Kidney tubule cell (primary cell): ENCODE measurements at places on chromosomes 5 and 9.

- DNase-seq: no peak
These were observed 451.2 kb upstream of the TLE4 start for GRCh38 chr9:79120533-79120932.

GRCh38 chr9:130599625-130600024 is 20.2 kb downstream of the FUBP3 start:
- DNase-seq: no peak

DNA sequence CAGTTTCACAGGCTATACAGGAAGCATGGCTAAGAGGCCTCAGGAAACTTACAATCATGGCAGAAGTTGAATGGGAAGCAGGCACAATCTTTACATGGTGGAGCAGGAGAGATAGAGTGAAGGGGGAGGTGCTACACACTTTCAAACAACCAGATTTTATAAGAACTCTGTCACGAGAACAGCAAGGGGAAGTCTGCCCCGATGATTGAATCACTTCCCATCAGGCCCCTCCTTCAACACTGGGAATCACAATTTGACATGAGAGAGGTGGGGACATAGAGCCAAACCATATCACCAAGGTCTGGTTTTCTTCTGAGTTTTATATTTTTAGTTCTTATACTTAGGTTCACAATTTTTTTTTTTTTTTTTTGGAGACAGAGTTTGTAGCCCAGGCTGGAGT is 16.1 kb downstream of the ZCCHC9 start:
- no peak for DNase-seq

DNA sequence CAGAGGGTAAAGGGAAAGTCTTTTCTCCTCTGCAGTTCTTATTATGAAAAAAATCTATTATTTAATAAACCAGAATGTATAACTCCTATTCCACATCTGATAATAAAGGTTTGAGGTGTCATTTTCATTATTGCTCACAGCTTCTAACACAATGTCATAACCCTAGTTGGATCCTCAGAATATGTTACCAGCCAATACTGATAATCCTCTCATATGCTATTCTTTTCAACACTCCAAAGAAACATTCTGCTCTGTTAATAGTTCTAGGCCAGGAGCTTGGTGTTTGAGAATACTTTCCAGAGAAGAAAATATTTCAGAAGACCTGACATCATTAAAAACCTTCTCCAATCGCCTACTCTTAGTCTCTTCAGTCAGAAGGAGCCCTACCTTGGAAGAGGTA is 127.1 kb downstream of the PIK3R1 start:
- no peak for DNase-seq

DNA sequence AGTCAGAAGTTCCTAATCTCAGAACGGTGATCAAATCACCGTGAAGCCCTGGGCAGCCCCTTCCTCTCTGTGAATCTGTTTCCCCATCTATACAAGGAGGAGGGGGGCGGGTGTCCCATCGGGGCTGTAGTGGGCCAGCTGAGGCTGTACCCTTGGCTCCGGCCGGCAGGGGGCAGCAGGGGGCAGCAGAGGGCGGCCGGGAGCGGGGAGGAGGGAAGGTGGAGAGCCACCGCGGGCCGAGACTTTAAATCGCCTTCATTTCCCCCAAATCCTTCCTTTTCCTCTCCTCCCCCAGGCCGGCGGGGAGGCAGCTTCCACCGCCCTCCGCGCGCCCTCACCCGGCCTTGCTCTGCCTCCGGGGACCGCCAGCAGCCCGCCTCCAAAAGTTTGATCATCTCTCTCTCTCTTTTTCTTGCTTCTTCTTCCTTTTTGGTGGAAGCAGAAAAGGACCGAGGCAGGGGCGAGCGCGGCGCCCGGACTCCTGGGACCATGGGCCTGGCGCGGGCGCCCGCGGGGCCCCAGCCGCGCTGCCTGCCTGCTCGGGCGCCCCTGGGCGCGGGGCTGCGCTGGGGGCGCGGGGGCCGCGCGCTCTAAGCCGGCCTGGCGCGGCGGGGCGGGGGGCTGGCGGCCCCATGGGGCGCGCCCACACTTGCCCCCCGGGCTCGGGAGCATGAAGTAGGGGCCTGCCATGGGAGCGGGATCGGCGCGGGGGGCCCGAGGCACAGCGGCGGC is at the start of gene COL27A1:
COL27A1 (plus strand) TSS at position 275 of the 732 bp plus-strand sequence; CDS start at position 689, 414 bp downstream.
- DNase-seq: peak; percentile 83

- DNase-seq: peak; percentile 49
These were observed 428 bp downstream of the EFNA5 start for GRCh38 chr5:107670087-107670931.

DNA sequence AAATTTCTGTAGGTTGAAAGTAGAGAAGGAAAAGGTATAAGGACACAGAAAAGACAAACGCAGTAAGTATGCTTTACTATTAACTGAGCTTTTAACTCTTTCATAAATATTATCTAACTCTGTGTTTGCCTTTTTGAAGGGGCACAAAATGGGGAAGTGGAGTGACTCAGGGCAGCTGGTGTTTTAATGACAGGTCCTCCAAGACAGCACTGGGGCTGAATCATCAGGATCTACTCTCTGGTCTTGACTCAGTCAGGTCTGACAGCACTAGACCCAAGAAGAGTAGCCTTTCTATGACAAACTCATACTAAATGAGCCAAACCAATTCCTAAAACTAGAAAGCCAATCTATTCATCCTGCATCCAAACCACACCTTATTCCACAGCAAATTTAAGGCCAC is 102.2 kb downstream of the APTX start:
- peak; percentile 38 for DNase-seq

DNA sequence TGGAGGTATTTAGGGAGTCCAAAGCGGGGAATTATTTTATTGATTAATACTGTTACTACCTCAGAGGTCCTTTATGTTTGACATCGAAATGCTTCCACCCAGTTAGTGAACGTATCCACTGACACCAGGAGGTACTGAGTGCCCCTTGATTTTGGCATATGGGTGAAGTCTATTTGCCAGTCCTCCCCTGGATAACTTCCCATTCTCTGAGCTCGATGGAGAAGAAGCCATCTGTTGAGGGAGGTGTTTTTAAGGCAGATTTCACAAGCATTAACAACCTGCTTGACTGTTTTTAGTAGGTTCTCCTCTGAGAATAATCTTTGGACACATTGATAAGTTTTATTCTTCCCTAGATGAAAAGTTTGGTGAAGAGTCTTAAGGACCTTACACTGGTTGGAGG is 165.3 kb upstream of the NREP start:
- no peak for DNase-seq

GRCh38 chr9:88280816-88281382 is 107.3 kb upstream of the SPIN1 start:
- peak; percentile 50 for DNase-seq

DNA sequence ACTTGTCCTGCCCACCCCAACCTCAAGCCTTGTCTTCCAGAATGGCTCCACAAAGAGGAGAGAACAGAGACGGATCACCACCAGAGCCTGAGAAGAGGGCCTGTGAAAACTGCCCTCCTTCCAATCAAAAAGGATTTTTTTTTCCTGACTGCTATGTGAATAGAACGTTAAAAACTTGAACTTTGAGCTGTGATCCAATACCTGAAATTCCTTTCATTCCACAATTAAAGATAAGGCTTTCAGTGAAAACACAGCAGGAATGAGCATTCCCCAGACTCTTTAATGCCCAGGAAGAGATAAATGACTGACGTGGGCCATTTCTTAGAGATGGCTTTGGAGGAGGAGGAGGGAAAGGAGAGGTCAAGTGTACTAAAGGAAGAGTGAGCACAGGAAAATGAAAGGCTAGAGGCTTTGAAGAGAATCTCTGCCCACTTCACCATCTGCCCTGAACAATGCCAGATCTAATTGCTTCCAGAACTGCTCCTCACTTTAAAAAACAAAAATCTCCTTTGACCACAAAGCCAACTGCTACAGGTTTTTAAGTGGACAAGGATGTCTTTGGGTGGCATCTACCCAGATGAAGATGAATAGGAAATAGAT is 177.9 kb upstream of the MAP3K1 start:
- DNase-seq: peak; percentile 74

DNA sequence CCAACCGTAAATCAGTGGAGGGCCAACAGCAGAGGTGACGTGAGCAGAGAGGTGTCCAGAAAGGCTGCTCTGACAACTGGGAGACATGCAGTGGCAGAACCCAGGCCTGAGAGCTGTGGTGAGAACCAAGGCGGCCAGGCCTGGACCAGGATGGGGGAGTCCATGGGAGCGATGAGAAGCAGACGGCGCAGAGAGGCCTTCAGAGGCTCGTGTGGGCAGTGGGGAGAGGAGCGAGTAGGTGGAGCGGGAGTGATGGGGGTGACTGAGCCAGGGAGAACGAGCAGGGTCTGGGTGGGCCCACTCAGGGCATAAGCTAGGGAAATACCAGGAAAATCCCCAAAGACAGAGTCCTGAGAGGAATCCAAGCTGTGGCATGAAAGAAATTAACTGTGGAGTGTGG is 7.9 kb upstream of the IL3 start:
- DNase-seq: no peak

- DNase-seq: peak; percentile 72
These were observed 38.3 kb downstream of the RECK start for GRCh38 chr9:36074870-36075532.

DNA sequence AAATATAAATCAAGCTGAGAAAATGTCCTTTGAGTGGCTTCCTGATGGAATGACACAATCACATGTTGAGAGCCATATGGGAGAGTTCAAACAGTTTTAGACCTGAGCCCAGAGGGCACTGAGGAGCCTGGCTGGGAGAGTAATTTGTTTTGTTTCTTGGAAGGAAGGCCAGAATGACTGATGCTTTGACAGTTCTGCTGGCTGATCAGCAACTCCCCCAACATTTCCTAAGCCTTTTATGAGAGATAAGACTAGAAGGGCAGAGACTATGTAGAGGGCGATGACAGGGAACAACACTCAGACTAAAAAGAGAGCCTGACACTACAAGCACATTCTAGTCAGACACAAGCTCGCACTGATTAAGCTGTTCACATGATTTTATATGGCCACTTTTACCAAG is 169.2 kb downstream of the COX7C start:
- DNase-seq: no peak

DNA sequence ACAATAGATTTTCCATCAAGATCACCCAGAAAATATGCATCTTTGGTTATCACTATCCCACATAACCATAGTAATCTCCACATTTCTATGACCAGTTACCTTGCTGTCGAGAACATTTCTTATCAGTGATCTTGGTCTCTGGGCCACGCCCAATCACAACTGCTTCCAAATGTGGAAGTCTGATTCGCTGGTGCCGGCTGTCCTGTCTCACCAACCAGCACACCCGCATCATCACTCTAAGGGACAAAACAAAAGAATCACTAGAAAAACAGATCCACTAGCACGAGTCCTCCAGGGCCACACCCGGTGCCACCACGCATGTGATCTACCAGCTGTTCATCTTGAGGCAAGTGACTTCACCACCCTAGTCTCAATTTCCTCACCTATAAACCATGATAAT is 11.8 kb downstream of the APTX start:
- no peak for DNase-seq

- DNase-seq: peak; percentile 2
These were observed 17.6 kb downstream of the MTX3 start for GRCh38 chr5:79973511-79973910.

- no peak for DNase-seq
These were observed 230.3 kb upstream of the PTPRD start for GRCh38 chr9:10843151-10843550.

DNA sequence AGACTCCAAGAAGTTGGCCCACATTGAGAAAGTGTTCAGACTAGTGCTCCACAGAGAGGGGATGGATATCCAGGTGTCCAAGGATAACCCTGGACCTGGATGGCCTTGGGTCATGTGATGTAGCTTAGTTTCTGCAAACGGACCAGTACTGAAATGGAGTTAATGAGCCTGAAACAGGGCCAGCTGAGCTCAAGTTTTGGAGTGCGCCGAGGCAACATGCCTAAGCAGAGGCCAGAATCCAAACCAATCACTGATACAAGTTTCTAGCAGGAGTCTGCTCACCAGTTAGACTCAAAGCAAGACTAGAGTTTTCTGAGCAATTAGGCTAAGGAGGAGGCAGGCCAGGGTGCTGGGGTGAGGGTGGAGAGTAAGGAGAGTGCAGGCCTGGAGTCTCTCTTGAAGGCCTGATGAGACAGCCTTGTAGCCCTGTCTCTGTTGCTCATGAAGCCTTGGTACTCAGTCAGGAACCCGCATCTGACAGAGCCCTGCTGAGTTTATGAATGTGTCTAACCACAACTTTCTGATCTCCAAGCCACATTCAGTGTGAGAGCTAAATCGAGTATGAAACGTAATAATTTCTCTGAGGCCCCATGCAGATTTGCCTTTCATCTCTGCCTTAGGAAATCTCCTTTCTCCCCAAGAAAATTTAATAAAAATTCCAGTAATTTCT is 68.9 kb upstream of the EQTN start:
- DNase-seq: peak; percentile 44

DNA sequence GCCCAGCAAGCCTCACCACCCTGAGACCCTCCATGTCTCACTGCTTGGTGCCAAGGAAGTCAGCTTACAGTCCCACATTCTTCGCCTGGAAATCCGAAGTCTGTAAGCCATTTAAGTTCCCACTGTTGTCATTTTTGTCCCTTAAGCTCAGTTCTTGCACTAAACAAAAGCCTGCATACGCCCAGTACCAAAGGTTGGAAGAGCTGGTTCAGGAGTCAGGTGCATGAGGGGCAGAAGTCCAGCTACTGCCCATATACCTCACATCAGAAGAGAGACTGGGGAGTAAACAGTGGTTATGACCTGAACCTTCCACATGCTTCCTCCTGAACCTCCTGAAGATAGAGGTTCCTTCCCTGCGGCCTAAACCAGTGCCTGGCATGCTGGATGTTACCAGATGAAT is 146.0 kb downstream of the FRMD3 start:
- DNase-seq: no peak

- DNase-seq: no peak
These were observed 116.0 kb downstream of the VAV2 start for GRCh38 chr9:133876144-133876543.

GRCh38 chr5:129821477-129822131 is 73.7 kb downstream of the MINAR2 start:
- no peak for DNase-seq

GRCh38 chr5:111256128-111256527 is 31.9 kb downstream of the CAMK4 start:
- no peak for DNase-seq
